ENCODE measurements at places on chromosomes 4 and X. TPM values are rescaled to one million over a fixed set of nuclear protein-coding genes. Genes with fewer than 3 reads are reported as not detected.

The GPRASP2 gene
- 4.7 TPM for total RNA-seq

The EMCN gene
- not detected for total RNA-seq

The YY2 gene
- total RNA-seq = 2.7 TPM

The FAM47C gene
- not detected for total RNA-seq

The HTR2C gene
- not detected for total RNA-seq

The BMX gene
- not detected for total RNA-seq
